ENCODE measurements at places on chromosomes 4 and X. TPM values are rescaled to one million over a fixed set of nuclear protein-coding genes. Genes with fewer than 3 reads are reported as not detected.

ZNF630 gene
- 5.3 TPM for total RNA-seq

XAGE1B gene
- total RNA-seq, result not detected

FRMD7 gene
- 0.46 TPM for total RNA-seq

ABLIM2 gene
- 30.0 TPM for total RNA-seq

GPRASP1 gene
- 65.3 TPM for total RNA-seq

CXCL11 gene
- total RNA-seq, result not detected

TSPAN7 gene
- total RNA-seq, result 141 TPM

PF4V1 gene
- total RNA-seq, result 1.6 TPM

UCP1 gene
- 0.23 TPM for total RNA-seq

DRD5 gene
- 3.0 TPM for total RNA-seq

TMSB15A gene
- 97.8 TPM for total RNA-seq

MSANTD1 gene
- total RNA-seq, result 15.7 TPM

INTS6L gene
- total RNA-seq, result 20.5 TPM

AMOT gene
- 19.1 TPM for total RNA-seq
